EH (cell line): ENCODE measurements at places on chromosomes 5 and 9.

DNA sequence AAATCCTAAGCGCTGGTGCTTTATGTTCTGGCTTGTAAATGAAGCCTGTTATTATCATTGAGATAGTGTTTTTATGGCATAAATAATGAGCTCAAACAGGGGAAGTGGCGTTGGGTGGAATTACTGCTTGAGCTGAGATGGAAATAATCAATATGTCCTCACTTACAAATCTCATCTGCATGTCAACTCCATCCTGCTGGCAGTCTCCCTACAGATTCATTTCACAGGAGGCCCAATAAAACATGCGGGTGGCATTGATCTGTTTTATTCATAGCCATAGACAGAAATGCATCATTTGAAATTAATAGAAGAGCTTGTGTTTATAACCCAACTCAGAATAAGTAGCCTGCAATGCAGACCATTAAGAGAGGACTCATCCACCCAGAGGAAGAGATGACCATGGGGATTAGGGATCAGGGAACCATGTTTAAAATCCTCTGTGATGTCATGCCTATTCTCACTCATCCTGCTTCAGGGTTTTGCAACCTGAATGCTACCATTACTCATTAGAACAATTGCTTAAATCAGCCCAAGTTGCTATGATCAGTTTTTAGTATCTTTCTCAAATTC, 680.4 kb downstream of the TLR4 start:
- DNase-seq: no peak

DNA sequence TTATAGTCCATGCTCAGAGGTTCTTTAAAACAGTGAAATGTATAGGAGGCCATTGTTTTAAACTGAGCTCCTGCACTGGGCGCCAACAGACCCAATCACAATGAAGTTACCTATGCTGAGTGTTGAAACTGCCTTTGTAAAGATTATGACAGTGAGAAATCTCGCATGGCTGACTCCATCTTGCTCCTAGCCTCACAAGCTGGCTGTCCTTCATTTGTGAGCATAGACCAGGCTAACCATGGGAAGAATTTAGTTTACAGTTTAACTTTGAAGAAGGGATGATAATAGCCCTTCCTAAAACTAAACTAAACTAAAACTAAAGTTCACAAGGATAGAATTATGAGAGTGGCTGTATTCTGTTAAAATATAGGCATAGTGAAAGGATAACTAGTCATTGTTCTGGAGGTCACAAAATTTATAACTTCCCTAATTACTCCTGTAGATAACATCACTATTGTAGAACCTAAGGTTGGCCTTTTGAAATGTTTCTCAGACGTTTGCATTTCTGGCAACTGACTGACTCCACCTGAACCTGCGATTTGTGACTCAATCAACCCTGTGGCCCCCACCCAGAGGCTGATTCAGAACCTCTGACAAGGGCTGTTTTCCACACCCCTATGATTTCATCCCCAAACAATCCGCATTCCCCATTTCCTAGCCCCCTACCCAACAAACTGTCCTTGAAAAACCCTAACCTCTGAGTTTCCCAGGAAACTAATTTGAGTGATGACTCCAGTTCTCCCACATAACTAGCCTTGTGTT, 59.1 kb downstream of the HMHB1 start:
- no peak for DNase-seq

GRCh38 chr9:34197756-34198711, 19.2 kb downstream of the UBAP1 start:
- DNase-seq: no peak

GRCh38 chr9:98521141-98521540, 187.6 kb downstream of the GABBR2 start:
- peak; percentile 83 for DNase-seq

GRCh38 chr9:37978983-37979382, 75.1 kb upstream of the SLC25A51 start:
- no peak for DNase-seq

- no peak for DNase-seq
Observed at GRCh38 chr5:132411304-132412013, 41.9 kb downstream of the SLC22A5 start.

- DNase-seq: no peak
Observed at GRCh38 chr9:38700695-38701094, 19.2 kb downstream of the FAM240B start.

GRCh38 chr5:72107131-72107900, at the start of gene MAP1B:
Gene MAP1B (plus strand): TSS chr5:72107475. CDS start chr5:72107532, 57 bp downstream.
- peak; percentile 83 for DNase-seq

- no peak for DNase-seq
Observed at GRCh38 chr9:90127923-90128322, 514.7 kb downstream of the DIRAS2 start.

DNA sequence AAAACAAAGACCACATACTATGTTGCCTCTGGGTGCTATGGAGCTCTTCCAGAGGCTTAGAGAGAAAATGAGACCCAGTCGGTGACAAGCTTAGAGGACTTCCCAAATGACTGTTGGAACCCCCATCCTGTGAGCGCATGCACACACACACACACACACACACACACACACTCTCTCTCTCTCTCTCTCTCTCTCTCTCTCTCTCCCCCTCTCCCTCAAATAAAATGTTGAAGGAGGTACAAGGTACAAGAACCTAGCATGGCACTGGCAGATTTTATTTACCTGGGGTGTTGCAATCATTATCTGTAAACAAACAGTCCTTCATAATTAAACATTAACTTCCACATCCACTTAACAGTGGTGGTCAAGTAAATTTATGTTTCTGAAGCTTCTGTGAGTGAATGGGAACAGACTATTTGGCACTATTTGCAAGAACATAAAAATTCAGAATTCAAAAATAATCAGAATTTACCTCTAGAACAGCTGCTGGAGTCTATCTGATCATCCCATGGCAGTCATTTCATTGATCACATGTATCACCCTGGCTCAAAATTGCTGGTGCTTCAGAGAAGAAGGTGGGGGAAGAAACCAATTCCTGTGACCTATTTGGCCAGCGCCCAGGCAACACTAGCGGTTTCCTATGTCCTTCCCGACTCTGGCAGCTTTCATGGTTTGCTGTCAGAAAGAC, 24.9 kb downstream of the TRPM3 start:
- no peak for DNase-seq

DNA sequence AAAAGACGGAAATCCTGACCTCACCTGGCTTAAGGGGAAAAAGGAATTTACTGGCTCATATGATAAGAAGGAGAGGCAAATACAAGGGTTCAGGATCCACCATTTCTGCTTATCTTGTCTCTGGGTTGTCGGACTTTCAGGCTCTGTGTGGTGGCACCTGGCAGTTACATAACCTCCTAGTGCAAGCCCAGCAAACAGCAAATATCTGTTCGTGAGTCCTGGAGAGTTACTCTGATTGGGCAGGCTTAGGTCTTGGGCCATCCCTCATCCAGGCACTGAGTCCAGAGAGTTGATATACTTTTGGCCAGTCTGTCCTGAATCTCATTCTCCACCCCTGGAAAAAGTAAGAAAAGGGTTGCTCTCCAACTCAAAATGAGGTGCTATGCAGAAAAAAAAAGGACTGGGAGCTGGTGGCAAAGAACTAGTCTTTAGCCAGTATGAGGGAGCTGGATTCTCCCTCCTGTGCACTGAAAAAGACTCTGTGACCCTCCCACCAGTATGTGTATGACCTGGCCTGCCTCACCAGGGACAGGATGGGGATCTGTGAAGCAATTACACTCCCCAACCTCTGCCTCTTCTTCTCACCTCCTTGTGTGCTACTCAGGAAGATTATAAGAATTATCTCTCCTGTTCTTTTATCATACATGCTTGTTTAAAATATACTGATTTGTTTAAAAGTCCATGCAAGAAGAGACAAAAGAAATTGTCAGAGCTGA, 282.9 kb downstream of the ARHGAP26 start:
- DNase-seq: no peak

DNA sequence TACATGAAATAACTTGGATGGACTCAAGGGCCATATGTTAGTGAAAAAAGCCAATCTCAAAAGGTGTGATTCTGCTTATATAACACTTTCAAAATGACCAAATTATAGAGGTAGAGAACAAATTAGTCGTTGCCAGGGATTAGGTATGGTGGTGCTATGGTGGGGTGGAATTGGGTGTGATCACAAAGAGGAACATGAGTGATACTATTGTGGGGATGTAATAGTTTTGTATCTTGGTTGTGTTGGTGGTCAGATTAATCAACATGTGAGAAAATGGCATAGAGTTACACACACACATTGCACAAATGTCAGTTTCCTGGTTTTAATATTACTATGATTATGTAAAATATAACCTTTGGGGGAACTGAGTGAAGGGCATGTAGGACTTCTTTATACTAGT, 31.9 kb downstream of the CAMK4 start:
- DNase-seq: no peak

GRCh38 chr9:94901019-94901363, 174.5 kb downstream of the AOPEP start:
- no peak for DNase-seq

- DNase-seq: no peak
Observed at GRCh38 chr9:33660772-33661171, 134.6 kb upstream of the PRSS3 start.

DNA sequence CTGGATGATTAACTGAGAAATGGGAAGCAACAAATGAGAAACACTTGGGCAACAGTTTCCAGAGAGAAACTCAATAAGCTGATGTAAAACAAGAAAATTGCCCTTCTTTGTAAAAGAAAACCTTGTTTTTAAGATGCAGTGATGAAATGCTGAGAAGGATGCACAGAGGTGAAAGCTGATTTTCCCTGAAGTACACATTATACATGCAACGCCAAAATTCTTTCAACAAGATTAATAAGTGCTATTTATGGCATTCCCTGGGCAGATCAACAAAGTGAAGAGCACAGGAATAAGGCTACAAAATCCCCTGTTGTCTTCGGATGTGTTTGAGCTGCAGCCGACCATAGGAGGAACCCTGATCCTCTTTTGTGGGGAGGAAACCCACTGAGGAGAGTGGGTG, 208.0 kb upstream of the ANKH start:
- DNase-seq: no peak

DNA sequence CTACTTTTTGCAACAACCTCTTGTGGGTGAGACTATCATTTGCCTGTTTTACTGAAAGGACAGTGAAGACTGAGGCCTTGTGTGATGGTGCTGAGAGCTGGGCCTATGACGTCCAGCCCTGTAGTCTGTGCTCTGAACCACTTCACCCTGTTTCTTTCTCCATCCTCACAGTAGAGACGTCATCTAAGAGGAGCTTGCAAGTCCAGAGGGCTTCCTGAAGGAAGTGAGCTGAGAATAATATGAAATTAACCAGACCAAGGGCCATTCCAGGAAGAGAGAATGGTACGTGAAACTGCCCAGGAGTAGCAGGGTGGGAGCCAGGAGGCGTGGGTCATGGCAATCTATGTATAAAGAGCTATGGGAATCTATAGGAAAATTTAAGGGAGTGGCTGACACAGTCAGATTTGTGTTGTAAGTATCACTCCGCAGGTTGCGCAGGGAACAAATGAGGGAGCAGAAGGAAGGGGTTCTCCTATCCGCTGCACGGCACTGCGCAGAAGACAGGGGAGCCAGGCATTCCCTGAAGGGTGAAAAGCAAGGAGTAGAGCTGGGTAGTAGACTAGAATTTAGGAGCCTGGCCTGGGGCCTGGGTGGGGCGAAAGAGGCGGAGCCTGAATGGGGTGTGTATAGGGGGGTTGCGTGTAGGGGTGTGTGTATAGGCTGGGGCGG, 596 bp upstream of the FGFR4 start:
- DNase-seq: no peak

DNA sequence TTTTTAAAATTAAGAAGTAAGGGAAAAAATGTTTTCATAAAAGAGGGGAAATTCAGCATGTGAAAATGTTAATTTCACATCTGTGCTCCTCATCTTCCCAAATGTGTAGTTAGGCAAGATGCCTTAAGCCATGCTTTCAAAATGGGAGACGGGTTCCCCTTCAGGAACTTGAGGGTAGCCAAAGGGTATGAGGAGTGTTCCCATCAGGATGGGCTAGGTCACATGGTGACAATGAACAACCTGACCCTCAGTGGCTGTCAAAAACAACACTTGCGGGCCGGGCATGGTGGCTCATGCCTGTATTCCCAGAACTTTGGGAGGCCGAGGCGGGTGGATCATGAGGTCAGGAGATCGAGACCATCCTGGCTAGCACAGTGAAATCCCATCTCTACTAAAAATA, 178.0 kb downstream of the ACTL7B start:
- DNase-seq: no peak

- DNase-seq: no peak
Observed at GRCh38 chr9:81534138-81534875, 155.0 kb downstream of the TLE1 start.
